ENCODE measurements at places on chromosomes 16 and 17.
A peak's percentile ranks its signal among the peaks of the same experiment; 100 is the strongest.

GRCh38 chr16:21203155-21203797 is 8.1 kb downstream of the ZP2 start:
- DNase-seq, result no peak

GRCh38 chr17:30363715-30364202 is 15.0 kb upstream of the CPD start:
- DNase-seq, result peak; percentile 70

DNA sequence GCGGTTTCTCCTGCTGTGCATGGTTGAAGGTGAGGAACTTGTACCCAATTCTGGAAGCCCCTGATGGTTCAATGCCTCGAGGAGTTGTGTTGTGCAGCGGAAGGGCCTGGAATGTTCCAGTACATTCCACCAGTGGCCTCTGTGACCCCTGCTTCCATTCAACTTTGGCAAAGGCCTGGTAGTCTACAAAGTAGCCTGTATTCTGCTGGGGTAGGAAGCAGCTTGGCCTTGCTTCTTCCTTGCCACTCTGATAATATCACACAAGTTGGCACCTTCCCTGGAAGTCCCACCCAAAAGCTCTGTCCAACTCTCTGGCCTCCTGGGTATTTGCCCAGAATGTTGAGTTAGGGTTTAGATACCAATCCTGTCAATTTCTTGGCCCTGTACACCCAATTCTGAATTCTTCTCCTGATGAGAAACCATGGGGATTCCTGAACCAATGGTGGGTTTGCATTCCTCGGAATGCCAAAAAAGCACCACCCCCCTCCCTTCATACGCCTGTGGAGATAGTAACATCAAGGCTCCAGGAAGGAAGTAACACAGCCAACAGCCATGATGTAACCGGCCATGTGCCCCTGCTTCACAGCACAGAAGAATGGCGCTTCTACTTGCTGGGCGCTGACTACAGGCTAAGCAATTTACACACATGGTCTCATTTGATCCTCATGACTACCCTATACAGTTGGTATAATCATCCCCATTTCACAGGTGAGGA is 11.8 kb upstream of the FAM117A start:
- DNase-seq, result no peak

DNA sequence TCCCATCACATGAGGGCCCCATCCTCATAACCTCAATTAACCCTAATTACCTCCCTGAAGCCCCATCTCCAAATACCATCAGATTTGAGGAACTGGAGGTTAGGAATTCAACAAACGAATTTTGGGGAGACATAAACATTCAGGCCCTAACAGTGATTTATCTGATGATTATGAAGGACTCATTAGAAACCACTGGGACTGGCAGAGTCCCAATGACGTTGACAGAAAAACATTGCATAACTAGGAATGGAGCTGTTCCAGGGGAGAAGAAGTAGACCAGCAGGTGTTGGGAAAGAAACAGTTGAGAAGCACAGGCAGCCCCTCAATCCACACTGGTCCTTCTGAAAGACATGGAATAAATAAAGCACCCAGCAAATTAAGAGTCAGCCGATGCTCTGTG is 282.0 kb downstream of the MAP2K4 start:
- DNase-seq, result no peak

DNA sequence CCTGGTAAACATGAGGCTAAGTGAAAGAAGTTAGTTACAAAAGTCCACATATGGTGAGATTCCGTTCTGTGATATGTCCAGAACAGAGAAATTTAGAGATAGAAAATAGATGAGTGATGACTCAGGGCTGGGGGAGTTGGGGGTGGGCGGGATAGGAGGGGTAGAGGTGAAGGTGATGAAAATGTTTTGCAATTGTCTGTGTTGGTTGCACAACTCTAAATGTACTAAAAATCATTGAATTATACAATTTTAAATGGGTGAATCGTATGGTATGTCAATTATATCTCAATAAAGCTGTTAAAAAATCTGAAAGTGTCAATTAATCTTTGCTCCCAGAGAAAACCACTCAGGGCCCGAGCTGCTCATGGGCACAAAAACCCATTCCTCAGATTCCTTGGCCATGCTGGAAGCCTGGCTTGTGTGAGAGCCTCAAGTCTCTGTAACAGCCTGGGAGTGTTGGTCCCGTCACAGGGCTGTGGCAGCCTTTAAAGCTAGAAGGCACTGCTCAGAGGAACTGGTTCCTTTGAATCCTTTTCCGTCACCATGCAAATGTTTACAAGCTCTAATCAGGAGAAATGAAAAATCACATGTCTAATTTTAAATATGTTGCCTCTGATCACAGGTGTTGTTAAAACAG is 225.3 kb downstream of the WWOX start:
- no peak for DNase-seq

- DNase-seq, result no peak
These were observed 9.9 kb downstream of the ATPAF2 start for GRCh38 chr17:18028952-18029540.

- peak; percentile 18 for DNase-seq
These were observed 14.0 kb upstream of the CCL2 start for GRCh38 chr17:34241062-34241461.

Measured in caudate nucleus (tissue), 63 donors.